ENCODE measurements at places on chromosomes 11 and 22.

GRCh38 chr11:103279821-103280220 lies 170.6 kb downstream of the DYNC2H1 start:
- DNase-seq, result no peak

DNA sequence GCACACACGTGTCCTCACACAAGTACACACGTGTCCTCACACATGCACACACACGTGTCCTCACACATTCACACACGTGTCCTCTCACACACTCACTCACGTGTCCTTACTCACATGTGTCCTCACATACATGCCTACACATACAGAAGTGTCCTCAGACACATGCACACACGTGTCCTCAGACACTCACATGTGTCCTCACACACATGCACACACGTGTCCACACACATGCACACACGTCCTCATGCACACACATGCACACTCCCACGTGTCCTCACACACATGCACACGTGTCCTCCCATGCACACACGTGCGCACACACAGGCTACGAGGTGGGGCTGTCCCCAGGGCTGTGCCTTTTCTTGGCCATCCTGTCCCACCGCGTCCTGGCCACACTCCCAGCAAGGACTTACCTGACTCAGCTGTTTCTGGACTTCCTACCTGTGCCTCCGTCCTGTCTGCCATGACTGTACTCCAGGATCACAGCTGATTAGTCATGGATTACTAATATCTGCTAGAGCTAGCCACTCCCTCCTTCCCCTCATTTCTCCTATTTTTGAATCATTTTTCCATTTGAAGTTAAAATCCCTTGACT lies 990.2 kb downstream of the BRD1 start:
- DNase-seq, result no peak

DNA sequence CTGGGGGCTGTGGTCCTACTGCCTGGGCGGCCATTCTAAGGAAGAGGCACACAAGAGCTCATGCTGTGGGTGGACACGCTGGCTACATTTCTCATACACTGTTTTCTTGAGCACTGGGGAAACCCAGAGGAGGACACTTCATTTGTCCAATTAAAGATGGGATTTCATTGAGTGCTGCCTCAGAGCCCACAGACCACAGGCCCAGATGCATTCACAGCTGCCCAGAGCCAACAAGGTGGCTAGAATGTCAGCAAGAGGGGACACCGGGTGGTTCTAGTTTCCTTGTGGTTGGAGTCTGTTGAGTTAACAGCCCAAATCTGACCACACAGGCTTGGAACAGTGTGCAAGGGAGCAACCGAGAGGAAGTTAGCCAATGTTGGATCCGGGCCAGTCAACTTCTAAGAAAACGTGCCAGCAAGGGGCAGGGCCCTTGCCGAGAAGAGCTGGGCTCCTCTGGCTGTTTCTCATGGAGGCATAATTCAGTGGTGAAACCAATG lies 35.0 kb upstream of the SORL1 start:
- DNase-seq, result no peak

DNA sequence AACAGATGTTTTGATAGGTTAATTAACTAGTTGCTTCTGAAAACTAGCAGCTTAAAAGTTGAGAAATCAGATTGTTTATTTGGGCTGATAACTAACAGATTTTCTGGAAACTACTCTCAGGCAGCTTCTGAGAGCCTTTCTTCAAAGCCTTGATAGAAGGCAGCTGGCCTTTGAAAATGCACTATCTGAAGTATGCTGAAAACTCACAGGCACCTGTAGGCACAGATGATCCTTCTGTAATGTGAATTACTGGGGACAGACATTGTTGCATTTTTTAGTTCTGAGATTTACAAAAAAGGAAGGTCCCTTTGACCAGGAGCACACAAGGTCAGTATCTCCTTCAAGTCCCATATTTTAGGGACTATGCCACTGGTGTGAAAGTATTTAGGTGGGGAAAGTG lies 460.8 kb upstream of the CNTN5 start:
- DNase-seq, result no peak

DNA sequence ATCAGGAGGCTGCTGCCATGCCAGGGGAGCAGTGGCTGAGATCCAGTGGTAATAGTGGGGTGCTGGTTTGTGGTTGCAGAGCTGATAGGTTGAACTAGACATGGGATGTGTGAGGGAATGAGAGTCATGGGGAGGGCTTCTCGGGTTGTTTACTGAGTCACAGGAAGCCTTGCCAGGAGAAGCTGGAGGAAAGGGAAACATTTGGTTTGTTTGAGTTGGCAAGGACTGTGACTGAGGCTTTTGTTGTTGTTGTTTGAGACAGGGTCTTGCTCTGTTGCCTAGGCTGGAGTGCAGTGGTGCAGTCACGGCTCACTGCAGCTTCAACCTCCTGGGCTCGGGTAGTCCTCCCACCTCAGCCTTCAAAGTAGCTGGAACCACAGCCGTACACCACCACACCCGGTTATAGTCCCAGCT lies 49.3 kb downstream of the CABIN1 start:
- no peak for DNase-seq

GRCh38 chr11:121299417-121299816 lies 6.8 kb downstream of the SC5D start:
- no peak for DNase-seq

DNA sequence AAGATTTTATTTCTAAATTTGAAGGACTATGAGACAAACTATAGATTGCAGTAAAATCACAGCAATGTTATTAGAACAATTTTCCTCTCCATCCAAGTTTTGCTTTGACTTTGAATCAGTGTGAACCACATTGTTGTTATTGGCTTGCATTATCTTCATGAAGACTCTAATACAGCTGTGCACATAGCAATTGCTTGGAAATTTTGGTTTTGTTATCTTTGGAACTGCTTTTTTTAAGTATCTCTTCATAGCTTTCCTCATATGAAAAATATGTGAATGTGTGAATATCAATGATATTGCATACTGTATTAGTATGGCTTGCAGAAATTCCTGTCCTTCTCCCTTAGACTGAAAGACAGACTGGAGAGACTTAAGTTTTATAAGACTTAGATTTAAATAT lies 666.6 kb downstream of the LUZP2 start:
- no peak for DNase-seq

- DNase-seq, result no peak
Measured at GRCh38 chr11:32317643-32318042, 117.7 kb downstream of the WT1 start.
